ENCODE measurements at places on chromosomes 12 and 14.

DNA sequence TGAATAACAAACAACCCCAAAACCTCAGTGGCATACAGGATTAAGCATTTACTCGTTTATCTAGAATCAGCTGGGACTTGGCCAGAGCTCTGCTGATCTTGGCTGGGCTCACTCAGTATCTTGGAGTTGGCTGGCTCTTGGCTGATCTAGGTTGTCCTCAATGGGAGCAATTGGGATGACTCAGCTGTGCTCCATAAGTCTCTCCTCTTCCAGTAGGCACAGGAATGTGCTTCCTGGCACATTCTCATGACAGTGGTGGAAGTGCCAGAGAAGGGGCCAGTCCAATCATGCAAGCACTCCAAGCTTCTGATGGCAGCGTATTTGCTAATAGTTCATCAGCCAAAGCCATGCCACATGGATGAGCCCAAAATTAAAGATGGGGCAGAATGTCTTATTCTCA lies 41.7 kb upstream of the ANO4 start:
- no peak for DNase-seq

- DNase-seq: no peak
Observed at GRCh38 chr12:81757731-81758365, 1.3 kb downstream of the PPFIA2 start.

DNA sequence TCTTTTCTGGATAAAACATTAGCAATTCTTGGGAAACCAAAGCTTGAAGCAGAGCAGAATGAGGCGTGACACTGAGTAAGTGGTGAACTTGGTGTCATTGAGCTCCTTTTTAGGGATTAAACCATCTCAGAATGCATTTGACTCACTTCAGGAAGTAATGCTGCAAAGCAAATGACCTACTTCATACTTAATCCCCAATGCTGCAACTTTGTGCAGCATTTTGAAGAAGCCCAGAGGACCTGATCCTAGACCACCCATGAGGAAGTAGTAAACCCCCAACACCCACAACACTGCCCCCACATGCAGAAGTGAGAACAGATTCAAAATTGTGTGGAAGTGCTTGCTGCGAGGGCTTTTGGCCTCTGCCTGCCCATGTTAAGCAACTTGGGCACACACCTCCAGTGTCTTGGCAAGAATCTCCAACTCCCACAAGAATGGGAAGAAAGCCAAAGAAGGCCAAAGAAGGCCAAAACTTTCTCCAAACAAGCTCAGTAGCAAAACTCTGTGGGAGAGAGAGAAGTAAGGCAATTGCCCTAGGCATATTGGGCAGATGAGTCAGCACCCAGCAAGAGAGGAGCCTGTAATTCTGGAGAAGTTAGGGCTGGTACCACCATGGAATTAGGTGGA lies 69.2 kb upstream of the ETV6 start:
- no peak for DNase-seq

GRCh38 chr14:34527591-34527990 lies 11.9 kb downstream of the EAPP start:
- no peak for DNase-seq

DNA sequence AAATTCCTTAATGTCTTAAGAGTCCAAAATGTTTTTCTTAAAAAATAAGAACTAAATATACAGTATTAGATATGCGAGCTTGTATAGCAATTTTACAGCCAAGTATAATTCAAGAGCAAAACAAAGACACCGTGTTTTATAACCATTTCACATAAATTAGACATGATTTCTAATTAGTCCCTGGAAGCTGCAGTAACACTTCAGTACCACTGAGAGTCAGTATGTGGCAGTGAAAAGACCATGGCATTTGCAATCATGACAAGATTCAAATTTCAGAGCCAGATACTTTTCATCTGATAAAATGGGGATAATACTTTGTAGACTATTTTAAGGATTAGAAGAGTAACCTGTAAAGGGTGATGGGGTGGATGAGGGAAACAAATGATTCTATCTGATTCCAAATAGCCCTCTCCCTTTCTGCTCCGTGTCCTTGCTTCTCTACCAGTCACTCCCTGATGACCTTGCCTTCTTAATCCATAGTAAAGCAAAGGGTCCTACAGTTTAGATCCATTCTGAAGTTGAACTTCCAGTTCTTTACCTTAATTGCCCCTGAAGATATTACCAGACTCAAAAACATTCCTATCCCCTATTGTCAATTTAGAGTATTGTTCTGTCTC lies 145.4 kb upstream of the ABCD2 start:
- DNase-seq: no peak

GRCh38 chr14:93108105-93108504 lies 7.6 kb downstream of the ITPK1 start:
- no peak for DNase-seq

- DNase-seq: no peak
Observed at GRCh38 chr12:49121047-49121696, 10.0 kb downstream of the TUBA1B start.

GRCh38 chr12:130438243-130438620 lies 100.5 kb downstream of the PIWIL1 start:
- no peak for DNase-seq

All from activated CD4-positive, alpha-beta T cell treated with anti-CD3 and anti-CD28 coated beads, Interleukin-2, amount 50 U/mL, for 48 hours (primary cell).